Stimulated activated CD4-positive, alpha-beta T cell treated with anti-CD3 and anti-CD28 coated beads, TNF-alpha, amount 100 ng/mL, for 24 hours (primary cell): ENCODE measurements at places on chromosomes 6 and 20.

DNA sequence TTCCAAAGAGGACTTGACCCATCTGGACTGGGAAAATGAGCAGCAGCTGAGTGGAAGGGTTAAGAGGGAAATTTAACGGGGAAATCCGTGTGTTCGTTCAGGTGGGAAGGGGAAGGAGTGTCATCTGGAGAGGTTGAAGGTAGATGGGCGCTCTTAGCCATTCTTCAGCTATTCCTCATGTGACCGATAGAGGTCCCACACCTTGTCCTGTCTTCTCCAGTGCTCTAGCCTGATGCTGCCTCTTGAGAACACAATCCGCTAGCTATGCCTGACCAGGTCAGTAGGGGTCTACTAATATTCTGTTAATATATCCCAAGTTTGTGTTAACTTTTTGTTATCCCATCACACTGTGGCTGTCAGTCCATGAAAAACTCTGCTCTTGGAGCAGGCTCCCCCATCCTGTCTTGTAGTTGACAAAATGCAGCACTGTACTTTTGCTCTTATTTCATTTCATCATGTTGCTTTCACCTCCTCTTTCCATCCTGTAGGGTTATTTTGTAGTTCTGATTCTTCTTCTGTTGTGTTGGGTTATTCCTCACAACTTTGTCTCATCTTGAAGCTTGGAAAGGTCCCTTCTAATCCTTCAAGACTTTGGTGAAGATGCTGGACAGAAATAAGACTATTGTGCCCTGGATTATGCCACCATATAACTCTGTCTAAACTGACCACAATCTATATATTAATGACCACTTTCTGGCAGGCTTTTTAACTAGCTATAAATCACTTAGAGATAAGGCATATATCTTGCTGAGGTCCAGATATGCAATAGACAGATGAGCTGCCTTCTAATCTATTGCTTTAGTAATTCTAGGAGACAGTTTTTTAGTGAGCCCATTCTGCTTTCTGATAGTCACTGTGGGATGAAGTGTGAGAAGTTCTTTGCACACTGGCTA lies 123.4 kb upstream of the SUPT3H start:
- no peak for DNase-seq

GRCh38 chr20:25032065-25032477 lies 25.9 kb downstream of the ACSS1 start:
- DNase-seq, result no peak

GRCh38 chr6:128000363-128000762 lies 99.5 kb upstream of the THEMIS start:
- no peak for DNase-seq

DNA sequence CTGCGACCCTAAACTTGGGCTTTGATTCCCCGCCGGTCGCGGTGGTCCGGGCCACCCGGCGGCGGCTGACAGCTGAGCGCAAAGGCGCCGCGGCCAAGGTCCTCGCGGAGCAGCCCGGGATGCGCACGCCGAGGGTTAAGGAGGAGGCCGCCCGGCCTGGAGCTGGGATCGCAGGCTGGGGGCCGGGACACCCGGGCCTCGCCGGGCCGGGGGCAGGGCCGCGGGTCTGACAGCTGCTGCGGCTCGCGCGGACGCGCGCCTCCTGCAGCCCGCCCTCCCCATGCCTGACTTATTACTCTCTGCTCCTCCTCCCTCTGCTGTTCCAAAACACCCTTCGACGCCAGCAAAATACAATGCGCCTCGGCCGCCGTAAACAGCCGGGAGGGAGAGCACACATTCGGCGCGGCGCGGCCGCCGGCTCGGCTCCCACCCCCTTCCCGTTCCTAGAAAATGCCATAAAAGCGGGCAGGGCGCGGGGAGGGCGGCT lies 746 bp downstream of the BACH2 start:
- DNase-seq, result peak; percentile 57

- no peak for DNase-seq
Measured at GRCh38 chr20:57317789-57318371, 11.7 kb upstream of the SPO11 start.

DNA sequence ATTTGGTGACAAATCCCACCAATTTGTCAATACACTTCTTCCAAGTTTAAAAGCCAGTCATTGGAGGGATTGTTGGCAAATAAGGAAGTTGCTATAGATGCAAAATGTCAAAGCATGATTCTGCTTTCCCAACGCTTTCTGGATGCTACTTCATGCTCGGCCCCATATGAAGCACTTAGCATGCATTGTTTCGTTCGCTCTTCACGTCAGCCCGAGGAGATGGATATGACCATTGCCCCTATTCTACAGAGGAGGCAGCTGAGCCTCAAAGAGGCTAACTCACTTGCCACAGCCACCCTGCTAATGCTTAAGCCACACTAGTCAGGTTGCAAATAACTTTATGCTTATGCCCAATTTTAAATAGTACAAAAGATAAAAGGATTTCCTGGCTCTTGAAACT lies 2.8 kb upstream of the NXT1 start:
- DNase-seq, result no peak

- peak; percentile 27 for DNase-seq
Measured at GRCh38 chr6:75611702-75612375, 10.2 kb downstream of the SENP6 start.

DNA sequence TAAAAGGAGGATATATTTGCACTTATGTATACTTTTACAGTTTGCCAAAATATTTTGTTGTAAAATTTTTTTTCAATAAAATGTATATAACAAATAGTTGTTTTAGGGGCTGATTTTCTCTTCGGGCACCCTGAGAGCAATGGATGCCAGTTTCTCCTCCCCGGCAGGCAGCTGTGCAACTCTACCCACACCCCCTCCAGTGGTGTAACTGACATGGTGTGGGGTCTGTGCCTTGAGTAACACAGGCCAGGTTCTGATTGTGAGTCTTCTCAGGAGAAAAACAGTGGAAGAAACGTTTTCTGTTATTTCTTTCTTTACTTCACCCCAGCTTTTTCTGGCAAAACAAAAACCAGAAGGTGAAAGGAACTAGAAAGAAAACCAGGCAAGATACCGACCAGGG lies 6.1 kb downstream of the FOXF2 start:
- DNase-seq, result no peak

DNA sequence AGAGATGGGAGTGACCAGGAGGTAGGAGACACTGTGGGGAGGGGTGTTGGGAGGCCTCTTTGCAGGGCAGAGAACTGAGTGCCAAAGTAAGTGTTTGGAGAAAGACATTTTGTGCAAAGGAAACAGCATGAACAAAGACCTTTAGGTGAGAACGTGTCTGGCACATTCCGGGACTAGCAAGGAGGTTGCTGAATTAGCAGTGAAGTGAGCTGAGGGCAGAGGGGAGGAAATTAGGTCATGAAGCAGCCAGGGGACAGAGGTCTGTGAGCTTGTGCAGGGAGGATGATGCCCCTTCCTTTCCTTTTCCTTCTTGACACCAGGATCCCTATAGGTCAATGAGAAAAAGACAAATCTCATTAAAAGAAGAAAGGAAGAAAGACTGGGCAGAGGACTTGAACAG lies 21.4 kb upstream of the AHCY start:
- no peak for DNase-seq

DNA sequence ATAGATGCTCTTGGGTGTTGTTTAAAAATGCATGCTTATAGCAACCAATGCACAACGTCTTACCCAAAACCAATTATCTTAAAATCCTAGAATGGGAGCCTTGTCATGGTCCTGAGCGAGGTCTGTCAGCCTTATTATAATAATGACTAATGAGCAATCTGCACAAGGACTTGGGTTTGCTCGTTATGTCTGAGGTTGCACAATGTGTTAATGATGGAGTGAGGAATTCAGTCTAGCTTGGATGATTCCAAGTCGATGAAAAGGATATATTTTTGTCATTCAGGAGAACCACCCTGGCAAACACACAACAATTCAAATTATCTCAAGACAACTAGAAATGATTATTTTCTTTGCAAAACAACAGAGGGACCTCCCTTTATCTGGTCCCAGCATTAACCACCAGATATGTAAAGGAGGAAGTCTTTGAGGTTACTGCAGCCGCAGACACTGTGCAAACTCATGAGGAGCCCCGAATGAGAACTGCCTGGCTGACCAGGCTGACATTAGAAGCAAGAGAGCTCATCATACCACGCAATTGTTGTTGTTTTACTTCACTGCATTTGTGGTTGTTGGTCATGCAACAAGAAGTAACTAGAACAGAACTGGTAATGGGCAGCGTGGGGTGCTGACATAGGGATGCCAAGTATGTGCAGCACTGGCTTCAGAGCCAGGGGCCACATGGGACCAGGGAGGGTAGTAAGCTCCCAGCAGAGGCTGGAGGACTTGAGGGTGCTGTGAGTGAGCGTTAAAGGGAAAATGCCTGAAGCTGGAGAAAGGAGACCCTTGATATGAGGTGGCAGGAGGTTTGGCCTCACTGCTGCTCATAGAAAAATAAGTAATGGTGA lies 488.3 kb downstream of the CDH26 start:
- no peak for DNase-seq

- no peak for DNase-seq
Measured at GRCh38 chr20:49796600-49797343, 15.9 kb upstream of the SLC9A8 start.

GRCh38 chr6:48615041-48615440 lies 504.0 kb upstream of the PTCHD4 start:
- DNase-seq, result no peak

DNA sequence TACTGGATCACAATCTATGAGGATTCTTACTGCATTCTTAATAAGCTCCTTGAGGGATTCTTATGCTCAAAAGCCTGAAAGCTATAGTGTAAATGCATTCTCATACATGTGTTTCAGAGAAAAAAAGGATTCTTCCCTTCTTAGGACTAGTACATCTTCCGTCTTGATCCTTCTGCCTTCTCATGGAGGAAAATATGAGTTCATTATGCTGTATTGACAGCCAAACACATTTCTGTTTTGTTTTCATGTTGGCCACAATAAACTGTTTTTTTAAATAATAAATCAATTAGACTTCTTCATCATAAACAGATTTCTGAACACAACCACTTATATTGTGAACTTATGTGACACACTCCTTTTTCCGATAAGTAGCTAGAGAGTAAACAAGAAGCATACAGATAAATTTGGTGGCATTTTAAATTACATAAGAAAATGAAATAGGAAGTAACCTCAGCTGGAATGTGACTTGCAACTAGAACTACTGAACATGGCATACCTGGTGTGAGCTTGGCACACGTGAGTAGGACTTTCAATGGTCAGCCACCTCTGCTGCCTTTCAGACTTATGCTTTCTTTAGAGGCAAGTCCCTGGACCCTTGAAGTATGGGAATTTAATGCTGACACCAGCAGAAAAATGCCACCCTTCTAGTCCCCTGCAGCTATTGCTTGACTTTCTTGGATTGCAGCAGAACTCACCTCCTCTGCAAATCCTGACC lies 350.4 kb downstream of the BCKDHB start:
- DNase-seq, result no peak

- DNase-seq, result no peak
Measured at GRCh38 chr6:104527761-104528415, 331.8 kb downstream of the HACE1 start.

GRCh38 chr6:46288835-46289234 lies 118.1 kb upstream of the ENPP5 start:
- DNase-seq, result no peak

GRCh38 chr6:110034667-110035036 lies 56.5 kb downstream of the GPR6 start:
- DNase-seq, result no peak

DNA sequence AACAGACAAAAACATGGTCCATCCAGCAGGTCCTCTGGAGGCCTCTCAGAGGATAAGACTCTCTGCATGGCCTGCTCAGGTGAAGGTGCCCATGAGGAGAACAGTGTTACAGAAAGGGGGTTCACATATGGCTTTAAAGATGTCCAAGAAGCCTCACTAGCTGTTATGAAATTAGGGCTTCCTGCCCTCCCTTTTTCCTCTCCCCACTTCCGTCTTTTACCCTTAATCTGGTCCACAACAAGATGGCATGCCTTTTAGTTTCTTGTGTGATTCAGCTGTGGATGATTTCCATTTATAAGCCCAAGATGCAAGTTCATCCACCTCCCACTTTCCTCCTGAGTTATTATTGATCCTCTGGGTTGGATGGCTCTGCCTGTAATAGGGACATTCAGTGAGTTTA lies 14.0 kb downstream of the GCNT2 start:
- DNase-seq, result no peak

GRCh38 chr20:44104798-44105517 lies 82.0 kb downstream of the JPH2 start:
- DNase-seq, result no peak

GRCh38 chr6:99338188-99338587 lies 11.3 kb downstream of the FAXC start:
- no peak for DNase-seq

GRCh38 chr20:58440021-58440767 lies 51.2 kb downstream of the VAPB start:
- DNase-seq, result no peak

DNA sequence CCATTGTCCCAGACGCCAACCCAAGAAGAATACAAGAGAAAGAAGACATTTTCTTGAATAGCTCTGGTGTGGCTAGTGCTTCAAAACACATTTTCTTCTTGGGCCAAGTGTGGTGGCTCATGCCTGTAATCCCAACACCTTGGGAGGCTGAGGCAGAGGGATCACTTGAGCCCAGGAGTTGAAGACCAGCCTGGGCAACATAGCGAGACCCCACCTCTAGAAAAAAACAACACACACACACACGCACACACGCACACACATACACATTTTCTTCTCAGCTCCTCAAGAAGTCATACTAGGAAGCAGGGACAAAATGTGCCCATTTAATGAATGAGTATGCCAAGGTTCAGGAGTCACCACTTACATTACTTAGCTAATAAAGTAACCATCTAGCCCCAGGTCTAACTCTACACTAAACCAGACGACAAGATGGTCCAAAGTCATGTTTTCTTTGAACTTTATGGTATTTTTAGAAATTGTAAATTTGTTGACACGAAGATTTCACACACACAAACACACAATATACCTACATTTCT lies 68.8 kb downstream of the ZMYND8 start:
- no peak for DNase-seq

DNA sequence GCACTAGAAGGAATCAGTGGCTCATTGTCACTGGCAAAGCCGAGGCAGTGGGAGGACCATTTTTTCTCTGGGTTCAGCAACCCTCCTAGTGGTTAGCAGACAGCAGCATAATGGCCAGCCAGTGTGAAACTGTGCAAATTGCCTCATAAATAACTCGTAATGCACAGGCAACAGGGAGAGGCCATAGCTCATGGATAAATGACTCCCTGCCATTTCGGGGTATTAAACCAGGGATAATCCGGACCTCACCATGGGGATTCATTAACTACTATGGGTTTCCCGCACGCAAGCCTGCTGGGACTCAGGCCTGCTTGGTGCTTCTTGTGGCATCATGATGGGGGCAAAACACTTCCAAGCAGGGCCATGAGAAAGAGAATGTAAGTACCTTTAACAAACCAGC lies 158.2 kb upstream of the CHD6 start:
- DNase-seq, result no peak

GRCh38 chr6:155014137-155014536 lies 19.0 kb downstream of the TIAM2 start:
- no peak for DNase-seq

DNA sequence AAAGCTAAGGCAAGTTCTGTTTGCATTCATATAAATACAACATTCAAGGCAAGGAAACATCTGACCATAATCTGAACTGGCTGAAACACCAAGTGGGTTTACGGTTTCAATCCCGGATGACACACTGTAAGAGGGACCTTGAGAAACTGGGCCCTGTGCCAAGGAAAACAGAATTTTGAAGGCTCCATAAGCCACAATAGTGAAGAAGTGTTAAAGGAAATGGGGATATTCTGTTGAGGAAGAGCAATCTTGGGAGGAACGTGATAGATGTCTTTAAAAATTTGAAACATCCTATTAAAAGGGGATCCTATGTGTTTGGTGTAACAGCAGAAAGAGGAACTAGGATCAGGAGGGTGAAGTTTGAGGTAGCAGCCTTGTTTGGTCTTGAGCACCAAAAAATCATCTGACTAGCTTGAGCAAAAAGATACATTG lies 82.4 kb upstream of the TAB2 start:
- DNase-seq, result no peak

- DNase-seq, result no peak
Measured at GRCh38 chr20:57464642-57465211, 60.2 kb downstream of the CTCFL start.
